ENCODE measurements at places on chromosomes 13 and 19.

- no peak for DNase-seq
These were observed 71.5 kb downstream of the ARHGAP35 start for GRCh38 chr19:46932346-46932745.

GRCh38 chr19:45814851-45815480, at the start of gene RSPH6A:
Gene RSPH6A, minus strand, starts transcription at chr19:45815308. Its CDS starts 132 bp downstream, at chr19:45815176.
- no peak for DNase-seq

DNA sequence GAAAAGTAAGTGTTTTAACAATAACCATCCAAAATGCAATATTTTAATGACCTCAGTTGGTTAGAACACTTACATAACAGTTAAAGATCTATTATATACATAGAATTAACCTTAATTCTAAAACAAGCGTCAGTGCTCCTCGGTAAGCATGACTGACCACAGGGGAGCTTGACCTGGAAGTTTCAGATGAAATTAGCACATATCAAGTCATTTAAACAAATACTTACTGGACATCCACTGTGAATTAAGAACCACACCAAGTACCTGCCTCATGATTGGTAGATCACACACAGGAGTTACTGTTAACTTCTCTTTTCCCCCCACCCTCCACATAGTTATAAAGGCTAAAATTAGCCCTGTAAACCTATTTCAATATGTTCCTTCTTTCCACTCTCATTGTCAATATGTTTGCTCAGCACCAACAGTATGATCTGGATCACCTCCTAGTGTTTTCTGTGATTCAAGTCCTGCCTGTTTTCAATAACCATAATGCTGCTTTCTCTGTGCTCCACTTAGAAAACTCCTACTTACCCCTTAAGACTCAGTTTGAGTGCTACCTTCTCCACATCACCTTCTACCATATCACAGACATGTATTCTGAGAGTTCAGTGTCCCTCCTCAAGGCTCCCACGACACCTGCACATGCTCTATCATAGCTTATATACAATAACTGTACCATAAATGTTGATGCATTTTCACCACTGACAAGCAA, 209.0 kb downstream of the VWA8 start:
- no peak for DNase-seq

GRCh38 chr13:38900188-38900587, 90.4 kb downstream of the STOML3 start:
- DNase-seq = no peak

DNA sequence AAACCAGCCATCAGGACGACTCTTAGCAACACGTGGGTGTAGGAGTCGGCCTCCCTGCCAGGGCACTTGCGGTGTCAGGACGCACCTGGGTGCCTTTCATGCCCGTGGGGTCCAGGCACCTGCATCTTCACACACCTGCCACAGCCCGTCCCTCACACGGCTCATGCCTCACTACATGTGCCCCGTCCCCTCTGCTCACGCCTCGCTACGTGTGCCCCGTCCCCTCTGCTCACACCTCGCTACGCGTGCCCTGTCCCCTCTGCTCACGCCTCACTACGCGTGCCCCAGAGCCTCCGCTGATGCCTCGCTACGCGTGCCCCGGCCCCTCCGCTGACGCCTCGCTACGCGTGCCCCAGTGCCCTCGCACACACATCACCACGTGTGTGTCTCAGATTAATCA, 58.0 kb upstream of the F7 start:
- DNase-seq = no peak

DNA sequence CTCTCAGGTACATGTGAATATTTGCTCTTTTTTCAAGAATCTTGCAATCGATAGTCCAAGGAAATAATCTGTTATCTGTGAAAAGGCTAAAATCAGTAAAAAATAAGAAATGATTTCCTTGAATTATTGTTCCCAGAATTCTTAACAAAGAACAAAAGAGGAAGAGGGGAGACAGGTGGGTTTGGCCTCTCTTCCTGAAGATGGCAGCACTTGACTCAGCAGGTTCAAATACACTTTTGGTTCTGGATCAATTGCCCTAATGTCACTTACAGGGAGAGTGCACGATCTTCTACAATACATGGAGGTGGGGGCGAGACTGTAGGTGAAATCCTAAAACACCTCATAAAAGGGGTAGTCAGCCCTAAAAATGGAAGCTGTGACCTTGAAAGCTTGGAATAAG, 358.7 kb downstream of the IRS2 start:
- DNase-seq = no peak

DNA sequence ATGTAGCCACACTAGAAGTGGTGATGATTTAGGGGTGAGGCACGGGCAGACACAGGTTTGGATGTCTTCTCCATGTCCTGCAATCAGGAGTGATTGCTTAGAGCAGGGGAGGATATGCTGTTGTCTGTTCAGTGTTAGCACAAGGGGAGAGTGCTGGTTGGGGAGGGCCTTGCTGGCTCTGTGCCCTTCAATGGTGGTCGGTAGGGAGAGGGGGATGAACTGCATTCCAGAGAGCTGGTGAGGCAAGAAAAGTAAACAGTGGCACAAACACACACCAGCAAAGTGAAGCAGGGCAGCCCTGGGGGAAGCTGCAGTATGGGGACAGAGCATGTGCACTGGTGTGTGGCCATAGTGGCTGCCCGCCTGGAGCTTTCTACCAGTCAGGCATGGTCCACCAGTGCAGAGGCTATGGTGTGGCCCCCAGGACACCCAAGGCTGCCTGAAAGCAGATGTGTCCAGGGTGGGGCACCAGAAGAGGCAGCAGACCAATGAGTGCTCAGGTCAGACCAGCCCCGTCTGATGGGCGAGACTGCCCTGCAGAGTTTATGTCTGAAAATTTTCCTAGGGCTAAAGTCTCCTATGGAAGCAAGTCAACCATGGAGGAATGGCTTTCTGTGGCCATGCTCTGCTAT, 1676.9 kb downstream of the PCDH9 start:
- no peak for DNase-seq

DNA sequence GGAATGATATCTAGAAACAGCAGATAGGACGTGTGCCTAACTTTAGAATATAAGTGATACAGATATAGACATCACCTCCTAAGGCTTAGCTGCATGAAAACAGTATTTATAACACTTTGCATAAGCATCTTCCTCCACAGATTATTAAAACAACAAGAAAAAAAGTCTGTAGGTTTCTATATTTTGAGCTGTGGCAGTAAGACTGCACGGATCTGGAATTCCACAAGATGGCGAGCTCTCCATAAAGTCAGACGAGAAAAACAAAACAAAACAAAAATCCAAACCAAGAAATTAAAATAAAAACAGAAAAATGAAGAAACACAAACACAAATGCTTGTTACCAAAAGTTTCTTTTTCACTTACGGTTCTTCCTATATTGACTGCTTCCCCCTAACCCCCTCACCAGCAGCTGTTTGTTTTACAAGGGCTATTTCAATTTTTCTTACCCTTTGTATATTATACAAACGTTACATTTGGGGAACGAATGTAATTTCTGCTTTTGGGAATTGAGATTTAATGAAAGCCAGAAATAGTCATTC, 285.8 kb downstream of the MYO16 start:
- DNase-seq = peak; percentile 32

DNA sequence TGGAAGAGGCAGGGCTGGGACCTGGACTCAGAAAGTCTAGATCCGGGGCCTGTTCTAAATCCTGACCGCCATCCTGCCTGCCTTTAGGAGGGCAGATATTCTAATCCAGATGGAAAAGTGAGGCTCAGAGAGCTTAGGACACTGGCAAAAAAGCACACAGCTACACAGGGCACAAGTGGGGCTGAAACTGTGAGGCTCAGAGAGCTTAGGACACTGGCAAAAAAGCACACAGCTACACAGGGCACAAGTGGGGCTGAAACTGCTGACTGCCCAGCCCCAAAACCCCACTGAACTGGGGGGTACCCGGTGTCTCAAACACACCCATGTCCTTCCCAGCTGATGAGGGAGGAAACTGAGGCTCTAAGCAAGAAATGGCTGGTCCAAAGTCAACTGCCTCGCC, 2.0 kb downstream of the AKT1S1 start:
- no peak for DNase-seq

GRCh38 chr13:114108141-114108761, 24.2 kb downstream of the RASA3 start:
- no peak for DNase-seq

GRCh38 chr19:45864629-45865082, 530 bp downstream of the FOXA3 start:
- DNase-seq = no peak

GRCh38 chr13:101649488-101650126, 197.1 kb downstream of the ITGBL1 start:
- no peak for DNase-seq

DNA sequence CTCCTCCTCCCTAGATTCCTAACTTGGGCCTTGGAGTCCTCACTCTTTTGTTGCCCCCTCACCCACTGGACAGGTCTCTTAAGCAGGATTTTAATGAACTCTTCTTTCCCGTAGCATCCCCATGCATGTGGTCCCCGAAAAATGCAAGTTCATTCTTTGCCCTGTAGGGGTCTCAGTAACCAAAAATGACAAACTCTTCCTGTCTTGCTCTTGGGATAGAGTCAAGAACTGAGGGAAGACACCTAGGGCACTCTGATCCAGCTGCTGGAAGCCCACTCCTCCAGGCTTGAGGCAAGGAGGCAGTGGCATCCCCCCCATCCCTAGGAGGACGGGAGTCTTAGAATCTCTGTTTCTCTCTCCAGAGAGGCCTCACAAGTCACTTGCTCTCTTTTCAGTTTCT, 987.0 kb downstream of the DIAPH3 start:
- DNase-seq = peak; percentile 15

- DNase-seq = no peak
These were observed 11.0 kb downstream of the ZNF835 start for GRCh38 chr19:56660381-56661107.

GRCh38 chr19:15274477-15274876, 42.2 kb upstream of the EPHX3 start:
- no peak for DNase-seq

GRCh38 chr19:47549261-47549862, 23.6 kb downstream of the ZNF541 start:
- no peak for DNase-seq

All from GM20000 (cell line).